Nucleus accumbens (tissue), 56 donors: ENCODE measurements at places on chromosomes 7 and 10.
A peak's percentile ranks its signal among the peaks of the same experiment; 100 is the strongest.

- no peak for DNase-seq
Measured at GRCh38 chr7:107615910-107616680, 36.0 kb downstream of the BCAP29 start.

DNA sequence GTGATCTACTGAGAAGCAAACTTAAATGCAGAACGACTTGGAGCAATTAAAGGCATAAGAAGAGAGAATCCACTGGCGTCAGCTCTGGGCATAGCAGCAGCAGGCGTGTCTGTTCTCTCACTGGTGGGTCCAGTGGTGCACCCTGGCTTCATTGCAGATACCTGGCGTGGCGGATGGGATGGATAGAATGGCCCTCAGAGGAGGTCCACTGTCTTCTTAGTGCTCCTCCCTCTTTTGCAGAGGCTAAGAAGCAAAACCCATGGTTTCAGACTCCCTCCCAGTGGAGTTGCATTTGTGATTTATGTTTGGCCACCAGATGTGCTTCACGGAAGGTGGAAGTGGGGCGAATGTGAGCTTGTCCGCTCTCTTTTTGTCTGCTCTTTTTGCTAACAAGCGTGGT lies 28.4 kb upstream of the PRKAG2 start:
- no peak for DNase-seq

GRCh38 chr10:124150807-124151417 lies 57.5 kb upstream of the CHST15 start:
- no peak for DNase-seq

DNA sequence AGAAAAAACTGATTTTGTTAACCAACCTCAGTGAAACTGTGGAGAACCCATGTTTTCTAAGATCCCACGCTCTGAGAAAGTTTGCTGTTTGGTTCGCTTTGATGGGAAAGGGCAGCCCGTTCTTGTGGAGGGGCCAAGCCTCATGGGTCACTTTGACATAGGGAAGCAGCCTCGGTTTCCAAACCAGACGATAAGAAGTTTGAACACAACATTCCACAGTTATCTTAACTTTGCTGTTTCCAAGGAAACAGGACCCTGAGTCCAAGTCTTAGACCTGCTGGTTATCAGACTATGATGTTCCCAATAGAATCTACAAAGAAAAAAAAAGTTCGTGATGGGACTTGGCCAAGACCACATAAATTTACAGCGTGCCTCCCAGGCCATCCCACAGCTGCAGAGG lies 182.3 kb downstream of the NRP1 start:
- DNase-seq, result no peak

DNA sequence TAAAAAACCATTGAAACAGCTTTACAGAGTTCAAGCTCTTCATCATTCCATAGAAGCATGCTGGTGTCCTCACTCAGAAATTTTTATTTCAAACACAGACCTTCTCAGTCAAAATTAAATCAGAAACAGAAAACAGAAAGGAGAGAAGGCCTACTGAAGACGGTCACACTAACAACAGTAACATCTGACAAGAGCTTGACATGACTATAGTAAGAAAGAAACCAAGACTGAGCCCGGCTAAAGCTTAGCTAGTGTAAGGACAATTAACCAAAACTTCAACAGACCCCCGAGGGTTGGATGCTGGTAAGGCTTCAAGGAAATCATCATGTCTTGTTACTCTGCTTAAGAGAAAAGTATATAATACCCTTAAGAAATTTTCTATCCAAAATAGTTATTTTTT lies 38.6 kb downstream of the MTPN start:
- DNase-seq, result no peak

DNA sequence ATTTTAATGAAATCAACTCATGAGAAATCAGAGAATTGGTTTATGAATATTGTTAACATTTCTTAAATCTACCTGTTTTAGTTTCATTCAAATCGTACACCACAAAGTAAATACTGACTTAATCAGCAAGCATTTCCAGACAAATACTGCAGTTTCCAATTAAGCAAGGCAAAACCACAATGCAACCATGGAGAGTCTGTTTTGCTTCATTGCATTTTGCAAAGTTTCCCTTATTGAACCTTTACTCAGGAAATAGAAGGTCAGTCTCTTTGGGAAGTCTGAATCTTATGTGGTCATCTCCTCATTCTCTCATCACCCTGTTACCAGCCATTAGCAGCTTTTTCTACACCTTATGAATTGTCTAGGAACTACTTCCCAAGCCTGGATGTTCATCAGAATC lies 400.5 kb downstream of the IPMK start:
- DNase-seq, result no peak

DNA sequence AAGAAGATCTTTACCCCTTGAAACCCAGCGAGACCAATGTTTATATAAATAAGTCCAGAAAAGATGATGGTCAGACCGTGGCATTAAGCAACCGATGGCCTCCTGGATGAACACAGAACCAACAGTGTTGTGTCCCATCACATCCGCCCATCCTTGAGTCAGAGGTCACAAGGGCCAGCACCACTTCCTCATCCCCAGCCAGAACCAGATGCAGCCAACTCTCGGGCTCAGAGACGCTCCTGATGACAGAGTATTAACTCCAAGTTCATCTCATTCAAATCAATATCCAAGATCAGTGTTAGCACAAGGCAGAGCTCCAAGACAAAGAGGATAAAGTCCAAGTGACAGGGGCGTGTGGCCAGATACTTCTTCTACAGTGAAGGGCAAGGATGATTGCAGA lies 63.5 kb downstream of the FAM53B start:
- no peak for DNase-seq

DNA sequence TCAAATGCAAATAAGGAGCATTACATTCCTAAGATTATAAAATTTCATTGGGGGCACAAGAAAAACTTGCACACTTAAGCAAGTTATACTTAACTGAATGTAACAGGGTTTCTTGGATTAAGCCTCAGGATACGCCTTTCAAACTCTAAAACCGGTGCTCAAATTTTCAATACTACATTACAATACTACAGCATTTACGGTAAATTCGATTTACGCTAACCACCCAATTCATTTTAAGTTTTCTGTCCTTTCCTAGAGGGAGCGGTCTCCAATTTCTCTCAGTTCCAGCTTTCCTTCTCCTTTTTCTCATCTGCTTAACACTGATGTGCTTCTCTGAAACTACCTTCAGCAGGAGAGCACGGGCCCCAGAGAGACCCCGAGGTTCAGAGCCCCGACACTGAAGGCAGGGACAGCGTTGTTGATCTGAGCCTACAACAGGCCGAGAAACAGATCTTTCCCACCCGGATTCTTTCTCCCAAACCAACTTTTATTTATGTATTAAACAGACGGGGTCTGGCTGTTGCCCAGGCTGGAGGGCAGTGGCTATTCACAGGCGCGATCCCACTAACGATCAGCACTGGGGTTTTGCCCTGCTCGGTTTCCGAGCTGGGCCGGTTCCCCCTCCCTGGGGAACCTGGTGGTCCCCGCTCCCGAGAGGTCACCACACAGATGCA lies 798 bp downstream of the ZNF425 start:
- no peak for DNase-seq

GRCh38 chr10:63343476-63343875 lies 122.3 kb downstream of the JMJD1C start:
- no peak for DNase-seq

DNA sequence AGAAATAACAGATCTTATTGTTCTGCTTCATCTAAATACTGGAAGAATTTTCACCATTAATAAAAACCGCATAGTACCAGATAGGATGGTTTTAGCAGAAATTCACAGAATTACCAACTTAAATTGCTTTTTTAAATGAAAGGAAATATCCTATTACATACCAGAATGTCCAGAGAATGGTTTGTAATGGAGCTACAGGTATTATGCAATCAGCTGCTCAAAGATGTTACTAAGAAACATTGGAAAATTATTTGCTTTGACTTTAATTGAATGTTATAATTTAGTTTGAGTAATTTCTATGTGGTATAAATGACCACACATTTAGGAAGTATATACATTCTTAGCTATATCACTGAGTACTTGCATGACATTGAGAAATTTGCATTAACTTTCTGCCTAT lies 338.3 kb downstream of the ETV1 start:
- no peak for DNase-seq

GRCh38 chr10:119087271-119087882 lies 6.8 kb upstream of the EIF3A start:
- no peak for DNase-seq

DNA sequence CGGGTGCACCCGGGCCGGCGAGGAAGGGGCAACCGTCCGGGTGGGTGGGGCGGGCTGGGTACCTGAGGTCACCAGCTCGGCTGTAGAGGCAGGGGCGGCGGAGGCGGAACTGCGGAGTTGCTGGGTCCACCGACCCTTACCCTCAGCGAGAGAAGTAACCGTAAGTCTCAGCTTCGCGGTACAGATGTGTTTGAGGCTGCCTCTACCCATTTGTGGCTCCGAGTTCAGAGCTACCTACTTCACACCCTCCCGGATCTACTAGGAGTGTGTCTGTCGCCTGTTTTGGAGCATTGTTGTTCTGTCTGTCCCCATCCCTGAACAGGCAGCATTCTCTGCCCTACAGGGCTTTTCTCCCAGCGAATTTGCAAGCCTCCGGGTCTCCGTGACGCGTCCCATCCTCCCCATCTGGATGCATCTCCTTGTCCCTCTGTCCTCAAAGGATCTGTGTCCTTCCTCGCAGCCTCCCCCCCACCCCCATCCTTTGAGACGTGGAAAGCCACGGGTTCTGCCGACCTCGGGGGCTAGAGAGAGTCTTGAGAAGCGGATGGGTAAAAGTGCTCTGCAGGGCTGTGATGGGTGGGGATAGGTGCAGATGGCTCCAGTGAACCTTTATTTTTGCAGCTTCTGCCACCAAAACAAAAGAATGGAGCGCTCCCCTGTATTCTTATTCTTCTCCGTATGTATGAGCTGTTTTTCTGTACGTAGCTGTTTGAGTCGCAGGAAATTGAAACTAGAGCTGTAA lies 757 bp downstream of the ANKIB1 start:
- peak; percentile 15 for DNase-seq

DNA sequence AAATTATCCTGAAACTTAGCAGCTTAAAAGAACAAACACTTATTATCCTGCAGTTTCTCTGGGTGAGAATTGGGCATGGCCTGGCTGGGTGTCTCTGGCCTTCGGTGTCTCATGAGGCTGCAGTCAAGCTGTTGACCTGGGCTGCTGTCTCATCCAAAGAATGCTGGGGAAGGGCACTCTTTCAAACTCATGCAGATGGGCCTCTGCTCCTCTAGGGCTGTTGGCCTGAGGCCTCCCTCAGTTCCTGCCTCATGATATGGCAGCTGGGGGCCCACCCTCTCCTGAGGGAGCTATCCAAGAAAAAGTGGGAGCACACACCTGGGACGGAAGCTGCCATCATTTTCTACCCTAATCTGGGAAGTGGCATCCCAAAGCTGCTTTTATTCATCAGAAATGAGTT lies 43.6 kb downstream of the DRGX start:
- no peak for DNase-seq

- no peak for DNase-seq
Measured at GRCh38 chr7:14009453-14010418, 20.3 kb upstream of the ETV1 start.
